Mucosa of descending colon (tissue), 3 donors: ENCODE measurements at places on chromosomes 6 and 20.
A peak's percentile ranks its signal among the peaks of the same experiment; 100 is the strongest.

- no peak for DNase-seq
Measured at GRCh38 chr6:82506526-82506925, 142.9 kb downstream of the TPBG start.

DNA sequence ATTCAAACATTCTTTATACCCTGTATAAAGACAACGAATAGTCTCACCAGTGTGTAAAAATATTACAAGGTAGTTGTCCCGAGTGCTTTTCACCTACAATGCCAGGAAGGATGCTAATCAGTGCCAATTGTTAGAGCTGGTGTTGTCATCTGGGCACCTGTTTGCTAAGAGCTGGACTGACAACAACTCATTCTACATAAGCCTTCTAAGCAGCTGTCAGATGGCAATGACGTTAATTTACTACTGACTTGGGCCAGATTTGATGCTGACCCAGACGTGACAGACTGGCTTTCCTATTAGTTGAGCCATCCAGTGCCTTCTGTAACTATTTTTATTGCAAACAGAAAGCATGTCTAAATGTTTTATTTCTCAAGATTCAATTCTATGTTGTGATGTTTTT is 355.2 kb downstream of the ADGRB3 start:
- no peak for DNase-seq

- no peak for DNase-seq
Measured at GRCh38 chr6:157867981-157868380, 44.9 kb downstream of the SNX9 start.

GRCh38 chr6:136408204-136408603 is 118.6 kb upstream of the BCLAF1 start:
- DNase-seq, result no peak

GRCh38 chr20:5065879-5066383 is 53.8 kb downstream of the PCNA start:
- peak; percentile 72 for DNase-seq

- DNase-seq, result no peak
Measured at GRCh38 chr6:390914-391558, 516 bp upstream of the IRF4 start.

GRCh38 chr6:123771126-123771525 is 32.5 kb upstream of the NKAIN2 start:
- DNase-seq, result no peak
